ENCODE measurements at places on chromosomes 4 and X. TPM values are rescaled to one million over a fixed set of nuclear protein-coding genes. Genes with fewer than 3 reads are reported as not detected.

The SCML1 gene
- 11.8 TPM for total RNA-seq

The SOWAHB gene
- 8.2 TPM for total RNA-seq

The ARX gene
- not detected for total RNA-seq

The SH2D1A gene
- 0.25 TPM for total RNA-seq

The PABPC4L gene
- total RNA-seq, result 2.5 TPM

The HCCS gene
- 5.8 TPM for total RNA-seq

The UNC5C gene
- 27.1 TPM for total RNA-seq

The TMEM187 gene
- 3.8 TPM for total RNA-seq

The MAGEB1 gene
- total RNA-seq, result not detected

The RNF150 gene
- total RNA-seq, result 17.3 TPM

The ANOS1 gene
- 57.3 TPM for total RNA-seq

The FOXR2 gene
- total RNA-seq, result not detected

- DNase-seq, result no peak
These were observed 152.2 kb downstream of the GRID2 start for GRCh38 chr4:92455951-92456350.

DNA sequence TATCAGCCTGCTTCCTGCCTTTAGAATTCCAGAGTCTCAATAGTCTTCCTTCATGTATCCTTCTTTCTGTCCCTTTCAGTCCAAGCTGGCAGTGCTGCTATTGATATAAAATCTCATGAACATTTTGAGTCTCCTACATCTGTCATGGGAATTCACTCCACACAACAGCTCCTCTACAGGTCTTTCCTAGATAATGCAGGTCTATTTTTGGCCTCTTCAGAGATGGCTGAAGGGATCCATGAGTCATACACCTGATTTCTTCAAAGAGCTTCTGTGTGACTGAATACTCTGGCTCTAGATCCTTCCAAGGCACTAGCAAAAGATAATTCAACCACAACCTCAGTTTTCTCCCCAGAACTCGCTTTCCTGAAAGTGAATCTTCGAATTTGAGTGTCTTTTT, 115.4 kb downstream of the STPG2 start:
- DNase-seq, result no peak

GRCh38 chrX:1360171-1360570, 23.6 kb downstream of the IL3RA start:
- DNase-seq, result no peak

- no peak for DNase-seq
These were observed 66.6 kb upstream of the PDE5A start for GRCh38 chr4:119695216-119695615.

GRCh38 chr4:46404981-46405380, 15.1 kb upstream of the GABRA2 start:
- peak; percentile 6 for DNase-seq

GRCh38 chr4:37652747-37653527, 33.2 kb downstream of the RELL1 start:
- no peak for DNase-seq

GRCh38 chr4:184380707-184381106, 93.6 kb downstream of the IRF2 start:
- no peak for DNase-seq

- no peak for DNase-seq
These were observed 164.6 kb downstream of the AFF2 start for GRCh38 chrX:148664995-148665394.

DNA sequence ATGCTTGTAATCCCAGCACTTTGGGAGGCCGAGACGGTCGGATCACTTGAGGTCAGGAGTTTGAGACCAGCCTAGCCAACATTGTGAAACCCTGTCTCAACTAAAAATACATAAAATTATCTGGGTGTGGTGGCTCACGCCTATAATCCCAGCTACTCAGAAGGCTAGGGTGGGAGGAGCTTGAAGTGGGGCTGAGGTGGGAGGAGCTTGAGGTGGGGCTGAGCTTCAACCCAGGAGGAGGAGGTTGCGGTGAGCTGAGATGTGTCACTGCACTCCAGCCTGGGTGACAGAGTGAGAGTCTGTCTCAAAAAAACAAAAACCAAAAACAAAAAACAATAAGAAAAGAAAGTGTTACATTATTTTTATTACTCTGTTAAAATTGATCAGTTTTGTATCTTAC, 1164.4 kb upstream of the IGFBP7 start:
- DNase-seq, result no peak

GRCh38 chr4:128913228-128913627, 103.7 kb downstream of the JADE1 start:
- no peak for DNase-seq

GRCh38 chr4:38145033-38145678, 185.0 kb downstream of the PTTG2 start:
- no peak for DNase-seq

DNA sequence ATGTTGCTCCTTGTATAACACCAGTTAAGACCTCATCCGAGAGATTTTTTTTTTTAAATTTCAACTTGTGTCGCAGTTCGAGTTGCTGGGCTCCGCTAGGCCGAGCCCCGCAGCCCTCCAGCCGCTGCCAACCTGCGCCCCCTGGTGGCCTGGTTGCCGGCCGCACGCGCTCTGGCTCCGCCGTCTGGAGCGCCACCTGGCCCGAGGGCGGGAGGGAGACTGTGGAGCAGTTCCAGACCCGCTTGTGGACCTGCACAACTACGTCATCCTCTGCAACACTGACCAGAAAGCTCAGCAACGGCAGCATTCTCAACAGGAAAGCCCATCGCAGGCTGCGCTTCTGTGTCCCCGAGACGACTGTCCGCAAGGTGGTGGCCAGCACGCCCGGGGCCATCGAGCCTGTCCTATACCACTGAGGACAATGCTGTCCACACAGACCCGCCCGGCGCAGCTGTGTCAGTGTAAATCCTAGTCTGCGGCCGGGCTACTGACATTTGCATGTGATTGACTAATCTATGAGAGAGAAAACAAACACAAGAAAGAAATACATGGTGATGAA, 39.1 kb downstream of the ARL9 start:
- DNase-seq, result peak; percentile 89

GRCh38 chrX:149825424-149825823, 43.7 kb downstream of the MAGEA9 start:
- DNase-seq, result peak; percentile 51

DNA sequence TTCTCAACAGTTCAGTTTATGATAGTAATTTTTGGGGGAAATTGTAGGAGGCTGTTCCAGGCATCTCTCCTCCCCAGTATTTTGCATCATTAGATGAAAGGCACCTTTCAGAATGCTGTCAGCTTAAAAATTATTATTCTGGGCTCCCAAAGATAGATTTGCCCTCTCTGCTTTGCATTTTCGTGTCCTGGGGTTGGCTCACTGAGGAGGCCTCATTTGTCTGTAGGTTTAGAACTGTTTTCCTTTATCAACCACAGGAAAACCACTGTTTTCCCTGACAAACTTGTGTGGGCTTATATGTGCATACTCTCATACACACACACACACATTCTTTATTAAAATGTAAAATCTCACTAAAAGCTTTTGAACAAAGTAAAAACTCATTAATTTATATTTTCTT, 197.2 kb upstream of the VCX3A start:
- DNase-seq, result no peak

DNA sequence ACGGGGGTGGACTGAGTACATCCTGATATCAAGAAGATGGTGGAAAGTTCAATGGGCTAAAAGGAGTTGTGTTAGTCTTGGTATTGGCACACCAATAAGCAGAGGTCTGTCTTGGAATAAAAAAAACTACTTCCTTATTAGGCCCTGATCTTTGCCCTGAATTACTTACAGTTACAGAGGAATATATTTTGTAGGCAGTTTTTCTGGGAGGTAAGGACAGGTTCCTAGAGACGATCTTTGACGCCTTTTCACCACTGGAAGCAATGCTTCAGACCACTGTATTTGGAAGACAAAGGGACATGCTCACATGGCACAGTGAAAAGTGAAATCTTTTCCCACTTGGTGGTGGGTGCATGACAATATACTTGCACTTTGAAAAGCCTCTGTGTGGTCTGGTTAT, 618 bp upstream of the XK start:
- DNase-seq, result no peak

GRCh38 chrX:13759152-13759718, 24.7 kb downstream of the OFD1 start:
- no peak for DNase-seq

DNA sequence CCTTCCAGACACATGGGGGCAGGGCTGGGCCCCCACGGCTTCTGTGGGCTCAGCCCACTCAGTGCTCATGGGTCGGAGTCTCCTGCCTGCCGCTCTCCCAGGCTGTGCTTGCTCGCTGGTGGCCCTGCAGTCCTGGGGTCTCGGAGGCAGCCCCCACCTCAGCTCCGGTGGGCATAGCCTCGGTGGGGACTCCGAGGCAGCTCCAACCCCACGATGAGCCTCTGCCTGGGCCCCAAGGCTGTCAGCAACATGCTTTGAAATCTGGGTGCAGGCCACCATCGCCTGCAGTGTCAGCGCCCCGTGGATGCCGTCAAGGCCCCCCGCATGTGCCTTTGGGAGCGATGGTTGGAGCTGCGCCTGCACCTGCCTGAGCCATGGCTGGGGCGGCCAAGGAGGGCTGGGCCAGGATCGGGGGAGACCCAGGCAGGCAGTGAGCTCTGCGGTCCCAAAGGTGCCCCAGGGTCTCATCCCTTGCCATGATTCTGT, 30.2 kb upstream of the SPON2 start:
- no peak for DNase-seq

DNA sequence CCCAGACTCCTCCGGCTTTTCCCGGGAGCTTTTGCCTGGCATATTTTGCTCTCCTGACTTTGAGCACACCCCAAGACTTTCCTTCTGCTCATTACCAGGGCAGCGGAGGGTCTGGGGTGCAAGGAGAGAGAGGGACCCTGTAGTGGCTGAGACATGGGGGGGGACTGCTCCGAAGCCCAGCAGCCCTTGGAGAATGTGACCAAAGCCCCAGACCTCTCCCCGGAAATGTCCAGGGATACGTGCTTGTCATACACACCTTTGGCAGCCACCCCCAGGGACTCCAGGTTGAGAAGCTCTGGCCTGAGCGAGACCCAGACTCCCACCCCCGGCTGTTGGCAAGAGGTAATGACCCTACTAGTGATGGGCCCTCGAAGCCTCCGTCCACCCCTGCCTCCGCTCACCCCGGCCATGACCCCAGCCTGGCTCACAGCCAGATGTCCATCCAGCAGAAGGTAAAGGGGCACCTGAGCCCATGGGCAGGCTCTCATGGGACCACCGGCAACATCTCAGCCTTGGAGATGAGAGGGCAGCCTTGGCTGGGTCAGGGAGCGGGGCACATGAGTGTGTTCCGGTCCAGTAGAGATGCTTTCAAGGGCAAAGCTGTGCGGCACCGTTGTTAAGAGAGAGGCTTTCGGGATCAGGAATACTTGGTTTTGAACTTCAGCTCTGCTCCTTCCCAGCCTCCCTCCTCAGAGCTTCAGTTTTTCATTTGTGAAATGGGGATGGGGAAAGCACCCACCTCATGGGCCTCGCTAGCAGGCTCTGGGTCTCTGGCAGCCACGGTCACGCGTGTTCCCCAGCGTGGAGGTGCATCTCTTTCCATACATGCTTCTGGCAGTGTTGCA, 2.0 kb downstream of the PSAPL1 start:
- DNase-seq, result peak; percentile 14

DNA sequence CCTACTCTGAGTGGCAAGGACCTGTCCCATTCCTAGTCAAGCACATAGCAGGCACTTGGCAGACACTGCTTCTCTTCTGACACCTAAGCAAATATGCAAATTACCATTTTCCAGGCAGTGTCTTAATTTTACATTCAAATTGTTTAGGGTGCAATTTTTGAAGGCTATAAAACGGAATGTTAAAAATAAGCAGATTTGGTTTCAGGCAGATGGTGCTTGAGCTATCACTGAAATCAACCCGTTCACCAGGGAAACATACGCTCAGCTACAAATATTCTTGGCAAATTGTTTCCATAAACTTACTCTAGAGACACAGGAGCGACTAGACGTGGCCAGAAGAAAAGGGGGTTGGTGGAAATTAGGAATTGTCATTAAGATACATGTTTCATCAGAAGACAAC, 45.7 kb downstream of the BEND2 start:
- DNase-seq, result no peak

DNA sequence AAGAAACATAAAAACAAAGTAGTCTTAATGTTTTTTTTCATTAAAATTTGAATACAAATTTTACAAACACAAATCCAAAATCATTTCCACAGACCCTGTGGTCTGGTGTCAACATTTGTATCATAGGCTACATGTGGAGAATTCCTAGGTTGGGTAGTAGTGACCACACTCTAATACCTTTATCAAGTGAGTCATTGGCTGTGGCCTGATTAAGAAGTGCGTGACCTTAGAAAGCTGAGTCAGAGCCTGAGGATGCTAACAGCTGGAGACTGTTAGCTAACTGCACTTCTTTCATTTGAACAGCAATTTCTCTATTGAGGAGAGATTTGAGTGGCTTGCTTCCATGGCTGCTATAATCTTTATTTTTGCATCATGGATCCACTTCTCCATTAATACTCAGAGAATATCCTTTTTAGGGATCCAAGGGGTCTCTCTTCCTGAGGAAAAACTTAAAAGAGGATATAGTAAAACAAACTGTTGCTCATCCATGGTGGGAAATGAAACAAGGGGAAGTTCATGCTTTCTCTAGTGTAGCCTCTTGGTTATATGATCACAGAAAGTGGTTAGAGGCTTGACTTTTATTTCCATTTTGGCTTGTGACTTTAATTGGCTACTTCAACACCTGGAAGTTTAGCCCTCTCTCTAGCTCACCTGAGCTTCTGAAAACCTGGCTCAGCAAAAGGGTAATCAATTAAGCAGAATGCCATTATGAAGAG, 335.8 kb downstream of the PABPC4L start:
- no peak for DNase-seq

DNA sequence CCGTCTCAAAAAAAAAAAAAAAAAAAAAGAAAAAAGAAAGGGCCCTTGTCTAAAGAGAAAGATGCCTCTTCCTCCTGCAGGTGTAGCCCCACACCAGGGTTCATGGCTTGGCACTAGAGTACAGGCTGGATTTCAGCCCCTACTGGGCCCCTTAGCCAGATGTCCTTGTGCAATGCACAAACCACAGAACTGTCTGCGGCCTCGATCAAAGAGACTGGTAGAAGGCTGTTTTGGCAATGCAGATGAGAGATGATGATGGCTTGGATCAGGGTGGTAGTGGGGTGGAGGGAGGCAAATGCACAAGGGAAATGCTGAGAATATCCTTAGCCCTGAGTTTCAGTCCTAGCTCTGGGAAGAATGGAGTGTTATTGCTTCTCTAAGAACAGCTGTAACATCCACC, 26.5 kb upstream of the TSR2 start:
- DNase-seq, result no peak

DNA sequence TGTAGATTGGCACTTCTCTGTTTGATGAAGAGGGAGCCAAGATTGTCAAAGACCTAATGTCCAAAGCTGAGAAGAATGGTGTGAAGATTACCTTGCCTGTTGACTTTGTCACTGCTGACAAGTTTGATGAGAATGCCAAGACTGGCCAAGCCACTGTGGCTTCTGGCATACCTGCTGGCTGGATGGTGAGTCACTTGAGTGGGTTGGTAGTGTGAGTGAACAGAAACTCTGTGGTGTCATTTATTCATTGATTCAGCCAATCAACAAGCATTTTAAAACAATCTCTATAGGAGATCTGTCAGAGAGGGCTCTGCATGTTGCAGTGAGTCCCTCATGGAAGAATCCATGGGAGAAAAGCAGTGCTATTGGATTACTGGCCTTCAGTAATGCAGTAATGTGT, 16.3 kb downstream of the TAF9B start:
- DNase-seq, result no peak
